Stimulated activated CD4-positive, alpha-beta T cell treated with anti-CD3 and anti-CD28 coated beads, Interleukin-2, amount 100 ng/mL, for 48 hours (primary cell): ENCODE measurements at places on chromosomes 12 and 14.
A peak's percentile ranks its signal among the peaks of the same experiment; 100 is the strongest.

- DNase-seq = no peak
Observed at GRCh38 chr14:68182492-68182891, 362.9 kb downstream of the RAD51B start.

GRCh38 chr14:22164616-22165015 is 424.4 kb downstream of the DAD1 start:
- no peak for DNase-seq

- no peak for DNase-seq
Observed at GRCh38 chr14:100728962-100729361, 2.3 kb downstream of the DLK1 start.

DNA sequence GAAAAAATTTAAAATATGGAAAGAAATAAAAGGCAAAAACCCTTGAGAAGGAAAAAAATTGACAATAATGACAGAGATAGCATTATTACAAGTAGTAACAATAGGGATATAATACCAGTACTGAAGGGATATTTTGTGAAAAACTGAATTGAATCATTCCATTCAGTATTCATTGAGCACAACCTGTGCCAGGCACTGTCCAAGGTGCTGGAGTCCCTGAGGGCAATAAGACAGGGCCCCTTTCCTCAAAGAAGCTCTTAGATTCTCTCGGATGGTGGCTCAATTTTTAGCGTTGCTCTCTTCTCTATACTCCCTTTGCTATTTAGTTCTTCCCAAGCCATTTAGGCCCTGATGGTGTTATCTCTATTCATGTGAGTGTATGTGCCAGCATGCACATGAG is 34.3 kb upstream of the GAS2L3 start:
- DNase-seq = no peak

GRCh38 chr12:107364875-107365518 is 271.6 kb upstream of the CRY1 start:
- no peak for DNase-seq

DNA sequence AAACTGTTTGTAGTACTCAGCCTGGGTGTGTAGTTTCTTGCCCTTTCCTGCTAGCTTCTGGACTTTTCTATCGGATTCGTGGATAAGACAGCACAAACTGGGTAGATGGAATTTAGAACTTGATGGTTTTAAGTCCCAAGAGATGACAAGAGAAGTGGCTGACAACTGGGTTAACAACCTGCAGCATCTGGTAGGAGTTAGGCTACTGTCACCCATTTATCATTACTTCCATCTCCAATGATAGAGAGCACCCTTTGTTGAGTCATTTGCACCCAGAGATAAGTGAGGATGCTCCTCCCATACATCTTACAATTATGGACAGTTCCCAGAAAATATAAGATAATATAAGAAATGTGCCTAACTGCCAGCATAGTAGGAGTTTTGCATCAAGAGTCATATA is 50.2 kb upstream of the FLRT2 start:
- no peak for DNase-seq

- no peak for DNase-seq
Observed at GRCh38 chr14:21097636-21098075, 799 bp downstream of the ZNF219 start.

DNA sequence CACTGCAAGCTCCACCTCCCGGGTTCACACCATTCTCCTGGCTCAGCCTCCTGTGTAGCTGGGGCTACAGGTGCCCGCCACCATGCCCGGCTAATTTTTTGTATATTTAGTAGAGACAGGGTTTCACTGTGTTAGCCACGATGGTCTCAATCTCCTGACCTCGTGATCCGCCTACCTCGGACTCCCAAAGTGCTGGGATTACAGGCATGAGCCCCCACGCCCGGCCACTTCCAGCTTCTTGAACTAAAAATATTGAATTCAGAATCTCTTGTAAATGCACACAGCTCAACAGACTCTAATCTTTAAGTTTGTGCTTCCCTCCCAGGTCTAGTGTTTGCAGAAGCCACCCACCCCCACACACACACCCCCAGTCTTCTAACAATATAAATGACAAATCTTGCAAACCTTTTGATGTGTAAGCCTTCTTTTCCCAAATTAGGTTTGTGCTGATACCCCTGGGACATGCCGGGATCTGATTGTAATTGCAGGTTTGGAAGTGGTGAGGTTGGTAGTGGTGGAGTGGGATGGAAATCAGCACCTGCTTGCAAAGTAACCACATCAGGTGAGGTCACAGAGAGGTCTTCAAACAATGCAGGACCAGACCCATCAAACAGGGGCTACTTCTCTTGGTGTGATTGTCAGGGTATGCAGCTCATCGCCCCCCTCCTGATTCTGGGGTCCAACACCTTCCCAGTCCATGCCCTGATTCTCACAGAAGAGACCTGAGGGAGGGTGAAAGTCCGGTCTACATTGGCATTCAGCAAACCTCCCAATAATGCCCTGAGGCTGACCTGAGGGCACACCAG is 51.4 kb upstream of the GPR132 start:
- DNase-seq = no peak

DNA sequence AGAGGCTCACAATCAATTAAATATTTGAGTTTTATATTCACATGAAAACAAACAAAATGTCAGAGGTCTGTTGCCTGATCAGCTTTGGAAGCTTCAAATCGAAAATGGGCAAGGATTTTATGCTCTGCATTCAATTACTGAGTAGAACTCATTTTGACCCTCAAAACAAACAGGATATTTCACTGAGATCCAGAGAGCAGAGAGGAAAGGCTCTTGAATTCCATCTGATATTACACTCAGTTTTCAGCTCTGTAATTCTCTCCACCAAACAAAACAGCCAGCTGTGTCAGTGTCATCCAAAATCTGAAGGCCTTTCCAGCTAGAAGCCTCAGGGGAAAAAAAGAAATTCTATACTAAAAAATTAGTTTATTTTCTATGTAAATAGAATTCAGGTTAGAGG is 128.6 kb upstream of the FLRT2 start:
- DNase-seq = no peak

- DNase-seq = no peak
Observed at GRCh38 chr12:93880853-93881522, 203.8 kb downstream of the CRADD start.

DNA sequence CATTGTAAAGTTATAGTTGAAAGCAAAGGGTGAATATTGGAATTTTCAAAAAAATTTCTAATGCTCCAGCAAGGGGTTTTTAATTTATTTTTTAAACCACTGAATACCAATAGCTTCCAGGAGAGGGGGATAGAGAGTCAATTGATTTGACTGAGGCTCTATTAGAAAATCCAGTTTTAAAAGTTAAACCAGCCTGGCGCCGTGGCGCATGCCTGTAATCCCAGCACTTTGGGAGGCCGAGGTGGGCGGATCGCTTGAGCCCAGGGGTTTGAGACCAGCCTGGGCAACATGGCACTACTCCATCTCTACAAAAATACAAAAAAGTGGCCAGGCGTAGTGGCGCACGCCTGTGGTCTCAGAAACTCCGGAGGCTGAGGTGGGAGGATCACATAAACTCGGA is 150.1 kb downstream of the SLC38A4 start:
- DNase-seq = no peak

- DNase-seq = no peak
Observed at GRCh38 chr12:10235761-10236631, 23.3 kb downstream of the GABARAPL1 start.

- no peak for DNase-seq
Observed at GRCh38 chr12:101772012-101772775, 32.9 kb upstream of the SYCP3 start.

GRCh38 chr12:57139796-57140649 is 7.4 kb downstream of the LRP1-AS start:
- no peak for DNase-seq

GRCh38 chr14:20469890-20470602 is 840 bp downstream of the PNP start:
- DNase-seq = peak; percentile 50
